ENCODE measurements at places on chromosomes 16 and 17. TPM values are rescaled to one million over a fixed set of nuclear protein-coding genes. Genes with fewer than 3 reads are reported as not detected.

Gene FTO
- 162 TPM for total RNA-seq

Gene EFTUD2
- 128 TPM for total RNA-seq

Gene MILR1
- total RNA-seq = 1.6 TPM

Gene TMEM235
- not detected for total RNA-seq

Gene CHST6
- total RNA-seq = 0.94 TPM

Gene C16orf74
- 1.9 TPM for total RNA-seq

Gene USP43
- 6.6 TPM for total RNA-seq

Gene MT4
- total RNA-seq = not detected

Gene PRAC2
- total RNA-seq = not detected

Gene HYDIN
- 75.1 TPM for total RNA-seq

Gene FAM20A
- total RNA-seq = 5.0 TPM

Gene QRICH2
- 16.6 TPM for total RNA-seq

Gene WNT9B
- not detected for total RNA-seq

Gene KIF2B
- total RNA-seq = not detected

Gene HSF5
- 0.31 TPM for total RNA-seq

Gene TPSG1
- total RNA-seq = not detected

Gene CCDC154
- total RNA-seq = 1.9 TPM

Gene TSPOAP1
- total RNA-seq = 91.7 TPM

Gene SEZ6L2
- total RNA-seq = 52.0 TPM

Gene FAAP100
- 33.2 TPM for total RNA-seq

Gene CTCF
- total RNA-seq = 61.7 TPM

Gene MLST8
- total RNA-seq = 18.5 TPM

Gene KAT2A
- 18.2 TPM for total RNA-seq

Gene FBXL19
- 45.4 TPM for total RNA-seq

Gene ANKRD40CL
- total RNA-seq = not detected

Gene CTRB2
- not detected for total RNA-seq

Gene C17orf67
- 1.3 TPM for total RNA-seq

Gene HCRT
- total RNA-seq = not detected

Gene TANGO6
- total RNA-seq = 41.3 TPM

Gene PPM1E
- 52.3 TPM for total RNA-seq

Gene CACNG5
- 0.63 TPM for total RNA-seq

Gene NDUFAF8
- total RNA-seq = 21.0 TPM

Gene HOXB2
- not detected for total RNA-seq

Gene MEOX1
- total RNA-seq = not detected

Gene ATP2C2
- total RNA-seq = 15.0 TPM

Gene NR1D1
- 1.9 TPM for total RNA-seq

Gene ITGAX
- 1.3 TPM for total RNA-seq

Gene MEIOC
- total RNA-seq = 0.31 TPM

Gene DYNLRB2
- total RNA-seq = 1.6 TPM

Gene MYH3
- 1.9 TPM for total RNA-seq

Gene PDIA2
- total RNA-seq = 30.0 TPM

Gene ZNHIT3
- total RNA-seq = 39.4 TPM

Gene SYT17
- 16.9 TPM for total RNA-seq

Gene ALOX12B
- total RNA-seq = 0.63 TPM

Gene UBTF
- total RNA-seq = 101 TPM

Gene C16orf92
- not detected for total RNA-seq

Gene ESRP2
- not detected for total RNA-seq

Gene PLLP
- 2.8 TPM for total RNA-seq

Gene PRSS36
- 0.31 TPM for total RNA-seq

Gene MYCBPAP
- 2.2 TPM for total RNA-seq

Gene NLRP1
- total RNA-seq = 73.6 TPM

Gene RDM1
- total RNA-seq = 0.94 TPM

Gene KRTAP16-1
- not detected for total RNA-seq

Gene ATP6V0D1
- total RNA-seq = 91.4 TPM

Gene PRR29
- 1.9 TPM for total RNA-seq

Gene GP2
- total RNA-seq = not detected

All from parietal lobe (tissue), 2 donors.